ENCODE measurements at places on chromosomes 3 and 15. TPM values are rescaled to one million over a fixed set of nuclear protein-coding genes. Genes with fewer than 3 reads are reported as not detected.

Gene EPHA6
- total RNA-seq = not detected

Gene C3orf22
- total RNA-seq = not detected

Gene SOX2
- total RNA-seq = not detected

Gene THBS1
- total RNA-seq = 2,470 TPM

Gene LRRIQ4
- total RNA-seq = not detected

Measured in smooth muscle cell of trachea (primary cell).